CD4-positive, alpha-beta T cell treated with Interleukin-6 for 4 hours (primary cell): ENCODE measurements at places on chromosomes 7 and 10.

- no peak for DNase-seq
Observed at GRCh38 chr7:6476596-6477317, 29.0 kb upstream of the DAGLB start.

- DNase-seq, result no peak
Observed at GRCh38 chr10:131710142-131710861, 190.5 kb upstream of the PPP2R2D start.

- DNase-seq, result peak; percentile 97
Observed at GRCh38 chr7:142808802-142809583, 38.2 kb downstream of the PRSS2 start.

- DNase-seq, result no peak
Observed at GRCh38 chr7:112162784-112163506, 43.3 kb downstream of the DOCK4 start.

DNA sequence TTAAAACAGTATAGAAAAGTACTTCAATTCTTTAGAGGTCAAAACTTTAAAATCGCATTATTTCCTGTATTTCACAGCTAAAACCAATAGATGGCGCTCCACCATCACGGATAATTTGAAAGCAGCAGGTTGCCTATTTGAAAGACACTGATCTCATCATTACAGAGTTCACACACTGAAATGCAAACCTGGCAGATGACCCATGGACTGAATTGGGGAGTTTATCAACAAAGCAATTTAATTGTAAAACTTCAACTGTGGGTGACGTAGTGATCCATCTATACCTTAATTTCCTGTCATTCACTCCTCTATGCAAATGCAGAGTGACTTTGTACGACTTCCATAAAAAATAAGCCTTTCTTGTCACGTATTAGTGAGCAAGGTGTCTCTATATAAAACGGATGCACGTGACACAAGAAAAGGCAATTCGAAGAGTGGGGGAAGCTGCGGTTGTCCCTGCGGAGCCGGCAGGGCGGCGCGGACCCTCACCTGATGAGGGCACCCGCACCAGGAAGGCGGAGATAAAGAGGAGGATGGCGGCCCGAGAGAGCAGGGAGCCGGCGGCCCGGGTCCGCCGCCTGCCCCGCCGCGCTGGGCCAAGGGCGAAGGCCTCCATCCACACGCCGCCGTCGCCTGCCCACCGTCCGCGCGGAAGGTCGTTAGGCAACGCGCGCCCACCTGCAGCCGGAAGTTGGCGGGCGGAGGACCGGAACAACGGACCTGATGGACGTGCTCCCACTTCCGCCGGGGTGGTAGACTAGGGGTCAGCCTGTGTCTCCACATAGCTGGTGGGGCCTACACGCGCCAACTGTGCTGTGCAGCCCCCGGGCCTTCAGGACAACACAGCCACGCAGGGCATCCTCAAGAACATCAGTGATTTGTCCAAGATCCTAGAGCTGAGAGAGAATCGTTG lies at the start of gene ZPBP:
ZPBP (minus strand) TSS at position 668 of the 913 bp plus-strand sequence; CDS start at position 616, 52 bp downstream.
- DNase-seq, result peak; percentile 61

DNA sequence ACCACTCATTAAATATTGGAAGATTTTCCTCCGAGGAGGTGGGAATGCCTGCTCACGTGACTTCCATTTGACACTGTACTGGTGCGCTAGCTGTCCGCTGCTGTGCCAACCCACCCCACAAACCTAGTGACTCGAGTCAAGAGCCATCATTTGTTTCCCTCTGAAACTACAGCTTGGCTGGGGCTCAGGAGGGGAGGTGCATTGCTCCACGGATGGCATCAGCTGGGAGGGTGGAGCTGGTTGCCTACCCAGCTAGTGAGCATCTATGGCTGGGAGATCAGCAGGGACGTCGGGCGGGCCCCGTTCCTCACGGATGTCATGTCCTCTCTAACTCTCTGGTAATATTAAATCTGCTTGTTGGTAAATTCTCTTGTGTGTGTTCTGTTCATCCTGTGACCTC lies 9.5 kb upstream of the FOXL3 start:
- no peak for DNase-seq

GRCh38 chr10:46268076-46268881 lies 18.5 kb upstream of the ANTXRL start:
- DNase-seq, result peak; percentile 73

DNA sequence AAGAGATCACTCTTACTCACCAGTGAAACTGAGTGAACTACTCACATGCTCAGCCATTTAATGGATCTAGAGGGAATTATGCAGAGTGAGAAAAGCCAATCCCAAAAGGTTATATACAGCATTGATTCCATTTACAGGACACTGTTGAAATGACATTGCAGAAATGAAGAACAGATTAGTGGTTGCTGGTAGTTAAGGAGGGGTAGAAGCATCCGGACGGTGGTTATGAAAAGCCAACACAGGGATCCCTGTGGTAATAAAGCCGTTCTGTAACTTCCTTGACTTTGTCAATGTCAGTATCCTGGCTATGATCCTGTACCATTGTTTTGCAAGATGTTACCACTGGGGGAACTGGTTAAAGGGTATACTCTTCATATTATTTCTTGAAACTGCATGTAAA lies 253.4 kb downstream of the USP6NL start:
- DNase-seq, result no peak

- no peak for DNase-seq
Observed at GRCh38 chr10:50528206-50528605, 95.5 kb downstream of the SGMS1 start.

DNA sequence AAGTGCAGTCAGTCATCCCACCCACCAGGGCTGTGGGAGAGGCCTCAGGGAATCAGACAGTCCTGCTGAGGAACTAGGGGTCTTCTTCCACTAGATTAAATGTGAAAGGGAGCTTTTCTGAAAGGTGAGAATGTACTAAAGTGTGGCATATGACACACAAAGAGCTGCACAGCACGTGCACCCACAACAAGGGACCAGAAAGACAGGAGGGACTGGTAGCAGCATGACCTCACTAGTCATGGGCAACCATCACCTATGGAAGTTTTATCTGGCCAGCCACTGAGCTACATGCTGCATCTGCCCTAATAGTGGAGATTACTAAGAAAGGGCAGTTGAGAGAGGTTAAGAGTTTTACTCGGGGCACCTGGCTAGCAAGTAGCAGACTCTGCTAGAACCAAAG lies 204.4 kb upstream of the AOAH start:
- no peak for DNase-seq

- DNase-seq, result peak; percentile 18
Observed at GRCh38 chr10:71486484-71487114, 89.9 kb downstream of the CDH23 start.

DNA sequence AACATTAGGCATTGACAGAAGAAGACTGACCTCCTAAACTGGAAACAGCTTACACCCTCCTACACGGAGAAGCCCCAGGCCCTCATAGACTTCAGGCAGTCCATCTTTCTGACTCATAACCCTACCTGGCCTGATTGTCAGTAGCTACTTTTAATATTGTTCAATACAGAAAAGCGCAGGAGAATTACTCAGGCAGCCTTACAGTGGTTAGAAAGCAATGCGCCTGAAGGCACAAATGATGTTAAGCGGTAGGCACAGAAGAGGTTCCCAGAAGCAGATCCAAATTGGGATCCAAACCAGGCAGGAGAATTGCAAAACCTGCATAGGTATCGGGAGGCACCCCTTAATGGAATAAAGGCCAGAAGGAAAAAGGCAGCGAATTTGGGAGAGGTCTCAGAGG lies 5.4 kb upstream of the CYREN start:
- no peak for DNase-seq

DNA sequence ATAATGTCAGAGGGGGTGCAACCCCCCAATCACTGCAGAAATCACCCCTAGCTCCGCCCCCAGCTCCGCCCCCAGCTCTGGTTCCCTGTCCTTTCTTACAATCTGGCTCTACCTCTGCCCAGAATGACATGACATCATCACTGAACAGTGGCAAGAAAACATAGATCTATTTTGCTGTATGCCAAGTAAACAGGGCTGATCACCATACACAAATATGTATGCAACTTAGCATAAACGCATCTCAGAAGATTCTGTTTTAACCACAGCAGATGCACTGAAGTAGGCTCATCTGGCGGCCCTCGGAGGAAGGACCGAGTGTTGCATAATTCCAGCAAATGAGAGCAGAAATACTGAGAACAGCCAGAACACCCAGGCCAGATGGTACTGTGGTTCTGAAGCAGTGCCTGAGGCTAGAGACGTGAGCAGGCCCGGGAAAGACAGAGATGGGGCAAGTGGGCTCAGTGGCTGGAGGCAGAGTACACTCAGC lies 293.3 kb upstream of the KLF14 start:
- DNase-seq, result peak; percentile 55

- DNase-seq, result no peak
Observed at GRCh38 chr7:129108581-129108980, 35.9 kb upstream of the TSPAN33 start.

GRCh38 chr7:92276460-92276864 lies 30.7 kb downstream of the ANKIB1 start:
- DNase-seq, result no peak

- peak; percentile 4 for DNase-seq
Observed at GRCh38 chr7:127650847-127651555, 993 bp upstream of the SND1 start.

- DNase-seq, result no peak
Observed at GRCh38 chr10:64219271-64220025, 698.2 kb downstream of the REEP3 start.

- DNase-seq, result peak; percentile 11
Observed at GRCh38 chr7:101740981-101741725, 76.3 kb upstream of the CUX1 start.

GRCh38 chr10:2968401-2969058 lies 98.8 kb upstream of the PFKP start:
- DNase-seq, result no peak

- DNase-seq, result no peak
Observed at GRCh38 chr10:118635674-118636402, 40.4 kb upstream of the PRLHR start.

DNA sequence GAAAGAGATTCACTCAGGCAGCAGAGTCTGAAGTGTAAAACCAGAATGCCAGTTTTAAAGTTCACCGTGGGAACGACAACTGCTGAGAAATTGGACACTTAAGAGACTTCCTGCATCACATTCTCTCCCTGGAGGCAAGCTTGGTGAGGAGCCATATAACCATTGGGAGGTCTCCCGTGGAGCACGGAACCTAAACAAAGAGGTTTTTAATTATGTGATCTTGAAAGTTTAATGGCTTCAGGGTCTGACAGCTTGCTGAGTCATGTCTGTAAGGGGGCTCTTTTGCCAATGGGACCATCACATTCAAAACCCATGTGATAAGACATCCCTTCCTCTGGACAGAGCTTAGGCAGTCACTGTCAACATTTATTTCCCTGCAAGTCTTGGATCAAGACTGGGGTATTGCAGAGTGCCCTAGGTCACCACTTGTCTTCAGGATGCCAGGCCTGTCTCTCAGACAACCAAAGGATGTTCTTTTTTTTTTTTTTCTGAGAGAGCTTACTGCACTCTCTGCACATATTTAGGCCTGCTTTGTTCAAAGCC lies 674.4 kb downstream of the TYW1 start:
- no peak for DNase-seq

DNA sequence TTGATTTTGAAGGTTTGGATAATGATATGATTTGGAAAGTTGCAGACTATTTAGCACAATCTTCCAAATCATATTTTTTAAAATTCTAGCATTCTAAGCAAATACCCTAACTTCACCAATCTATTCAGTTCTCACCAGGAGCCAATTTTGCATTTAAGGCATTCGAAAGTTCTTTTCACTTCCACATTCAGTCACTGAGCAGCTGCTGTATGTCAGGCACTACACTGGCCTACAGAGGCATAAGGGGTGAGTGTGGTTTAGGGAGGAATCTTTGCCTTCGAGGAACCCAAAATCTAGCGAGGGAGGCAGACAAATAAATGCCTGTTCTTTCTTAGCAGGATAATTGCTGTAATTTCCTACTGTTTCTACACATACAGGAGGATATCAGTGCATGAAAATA lies 10.7 kb upstream of the UCN3 start:
- no peak for DNase-seq
